Stimulated activated CD8-positive, alpha-beta memory T cell treated with anti-CD3 and anti-CD28 coated beads, Interleukin-7, amount 100 ng/mL, for 24 hours (primary cell): ENCODE measurements at places on chromosomes 4 and X.

DNA sequence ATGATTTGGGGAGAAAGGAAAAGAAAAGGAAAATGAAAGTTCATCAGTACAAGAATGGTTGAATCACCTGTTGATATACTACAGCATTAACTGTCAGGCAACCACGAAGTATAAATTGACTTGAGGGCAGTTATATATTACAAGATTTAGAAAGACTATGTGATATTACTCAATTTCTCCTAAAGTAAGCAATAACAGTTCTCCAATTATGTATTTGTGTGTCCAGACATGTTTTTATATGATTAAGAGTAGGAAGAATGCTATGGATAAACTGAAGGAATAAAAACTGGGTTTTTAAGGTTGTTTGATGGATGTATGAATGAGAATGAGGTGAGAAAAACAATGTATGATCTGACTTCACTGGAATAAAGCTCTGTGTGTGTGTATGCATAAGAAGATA is 2234.4 kb downstream of the ARAP2 start:
- DNase-seq = no peak

GRCh38 chr4:136862653-136863052 is 669.6 kb downstream of the PCDH18 start:
- no peak for DNase-seq

DNA sequence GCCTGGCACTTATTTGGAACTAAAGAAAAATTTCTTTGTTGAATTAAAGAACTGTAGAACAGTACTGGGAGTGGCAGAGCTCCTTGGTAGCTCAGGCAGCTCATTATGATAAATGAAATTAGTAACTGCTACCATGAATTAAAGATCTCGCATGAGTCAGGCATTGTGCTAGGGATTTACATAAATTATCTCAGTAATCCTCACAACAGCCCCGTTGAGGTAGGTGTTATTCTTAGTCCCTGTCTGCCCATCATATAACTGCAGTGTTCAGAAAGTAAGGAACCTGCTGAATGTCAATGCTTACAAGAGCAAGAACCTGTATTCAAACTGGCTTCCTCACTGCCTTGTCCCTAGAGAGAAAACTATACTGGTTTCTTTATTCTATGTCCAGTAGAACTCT is 108.3 kb downstream of the NLGN4X start:
- DNase-seq = no peak

- DNase-seq = no peak
These were observed 4.3 kb downstream of the BANK1 start for GRCh38 chr4:101794806-101795205.

- DNase-seq = no peak
These were observed 43.1 kb downstream of the DDIT4L start for GRCh38 chr4:100147198-100147597.

- DNase-seq = no peak
These were observed 106.2 kb downstream of the FAM9B start for GRCh38 chrX:8927701-8928100.

- DNase-seq = no peak
These were observed 1.6 kb downstream of the SCARB2 start for GRCh38 chr4:76211769-76212708.

GRCh38 chr4:13633671-13634070 is 6.1 kb upstream of the BOD1L1 start:
- DNase-seq = no peak

DNA sequence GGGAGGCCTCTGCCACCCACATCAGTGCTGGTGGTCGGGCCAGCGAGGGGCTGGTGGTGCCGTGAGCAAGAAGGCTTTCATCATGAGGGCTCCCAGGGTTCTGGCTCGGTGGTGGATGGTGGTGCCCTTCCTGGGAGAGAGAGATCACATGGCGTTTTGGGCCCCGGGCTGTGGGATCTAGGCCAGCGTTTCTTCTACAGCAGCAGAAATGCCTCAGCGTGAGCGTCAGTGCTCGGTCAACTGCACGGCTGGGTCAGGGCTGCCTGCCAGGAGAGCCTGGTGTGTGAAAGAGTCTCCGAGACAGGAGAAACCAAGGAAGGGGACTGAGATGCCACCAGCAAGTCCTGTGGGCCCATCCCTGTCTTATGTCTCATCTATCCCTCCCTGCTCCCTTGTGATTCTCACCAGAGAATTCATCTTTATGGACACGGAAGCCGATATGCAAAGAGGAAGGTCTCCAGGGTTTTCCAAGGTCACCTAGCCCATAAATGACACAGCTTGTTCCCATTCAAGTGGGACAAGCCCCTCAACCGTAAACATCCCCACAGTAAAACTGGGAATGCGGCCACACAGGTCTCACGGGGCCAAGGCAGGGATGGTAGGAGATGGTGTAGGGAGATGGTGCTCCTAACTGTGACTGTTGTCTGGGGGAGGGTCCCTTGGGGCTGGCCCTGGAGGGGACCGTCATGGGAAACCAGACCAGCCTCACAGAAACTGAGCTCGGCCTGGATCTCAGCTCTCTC is 99.2 kb downstream of the SORCS2 start:
- DNase-seq = no peak

- no peak for DNase-seq
These were observed 1.6 kb downstream of the SCML1 start for GRCh38 chrX:17738737-17739535.

- DNase-seq = no peak
These were observed 31.6 kb upstream of the PPP1R2C start for GRCh38 chrX:42809569-42809968.

DNA sequence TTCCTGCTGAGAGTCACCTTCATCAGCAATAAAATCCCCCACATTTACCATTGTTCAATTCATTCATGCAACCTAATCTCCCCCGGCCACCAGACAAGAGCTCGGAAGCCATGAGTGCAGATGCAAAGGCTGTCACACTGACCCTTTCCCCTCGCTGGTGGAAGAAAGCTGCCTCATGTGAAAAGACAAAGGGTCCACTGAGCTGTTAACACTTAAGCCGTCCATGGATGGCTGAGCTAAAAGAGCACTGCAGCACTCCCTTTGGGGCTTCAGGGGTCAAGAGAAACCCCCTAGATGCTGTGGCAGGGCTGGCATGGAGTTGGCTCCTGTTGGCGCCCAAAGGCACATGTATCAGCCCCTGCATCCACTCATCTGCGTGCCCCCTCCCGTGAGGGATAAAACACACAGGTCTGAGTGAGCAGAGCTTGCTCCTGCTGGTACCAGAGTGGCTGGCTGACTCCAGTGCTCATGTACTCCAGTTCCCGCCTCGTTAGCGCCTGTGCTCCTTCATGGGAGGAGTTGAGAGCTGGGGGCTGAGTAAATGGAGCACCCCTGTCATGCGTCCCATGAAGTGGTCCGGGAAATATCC is 216.5 kb downstream of the PDHA2 start:
- no peak for DNase-seq

DNA sequence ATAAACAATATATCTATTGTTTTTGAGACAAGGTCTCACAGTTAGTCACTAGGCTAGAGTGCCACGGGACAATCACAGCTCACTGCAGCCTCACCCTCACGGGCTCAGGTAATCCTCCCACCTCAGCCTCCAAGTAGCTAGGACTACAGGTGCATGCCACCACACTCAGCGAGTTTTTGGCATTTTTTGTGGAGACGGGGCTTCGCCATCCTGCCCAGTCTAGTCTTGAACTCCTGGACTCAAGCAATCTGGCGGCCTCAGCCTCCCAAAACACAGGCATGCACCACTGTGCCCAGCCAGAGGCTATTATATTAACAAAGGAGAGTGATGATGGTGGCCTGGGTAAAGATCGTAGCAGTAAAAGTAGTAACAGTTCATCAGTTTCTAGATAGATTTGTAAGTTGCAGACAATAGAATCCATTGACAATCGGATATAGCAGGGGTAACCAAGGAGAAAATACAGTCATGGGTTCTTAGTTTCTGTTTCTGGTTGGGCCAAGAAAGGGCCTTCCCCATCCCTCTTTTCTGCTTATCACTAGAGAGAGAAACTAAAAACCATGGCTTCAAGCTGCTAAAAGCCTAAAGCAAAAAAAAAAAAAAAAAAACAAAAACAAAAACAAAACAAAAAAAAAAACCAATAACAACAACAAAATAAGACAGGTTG is 60.6 kb downstream of the ANXA10 start:
- no peak for DNase-seq

DNA sequence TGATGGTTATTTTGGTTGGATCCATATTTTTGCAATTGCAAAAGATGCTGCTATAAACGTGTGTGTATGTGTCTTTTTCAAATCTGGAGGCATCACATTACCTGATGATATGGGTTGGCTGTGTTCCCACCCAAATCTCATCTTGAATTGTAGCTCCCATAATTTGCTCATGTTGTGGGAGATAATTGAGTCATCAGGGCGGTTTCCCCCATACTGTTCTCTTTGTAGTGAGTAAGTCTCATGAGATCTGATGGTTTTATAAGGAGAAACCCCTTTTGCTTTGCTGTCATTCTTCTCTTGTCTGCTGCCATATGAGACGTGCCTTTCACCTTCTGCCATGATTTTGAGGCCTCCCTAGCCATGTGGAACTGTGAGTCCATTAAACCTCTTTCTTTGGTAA is 33.4 kb downstream of the APOOL start:
- DNase-seq = no peak

DNA sequence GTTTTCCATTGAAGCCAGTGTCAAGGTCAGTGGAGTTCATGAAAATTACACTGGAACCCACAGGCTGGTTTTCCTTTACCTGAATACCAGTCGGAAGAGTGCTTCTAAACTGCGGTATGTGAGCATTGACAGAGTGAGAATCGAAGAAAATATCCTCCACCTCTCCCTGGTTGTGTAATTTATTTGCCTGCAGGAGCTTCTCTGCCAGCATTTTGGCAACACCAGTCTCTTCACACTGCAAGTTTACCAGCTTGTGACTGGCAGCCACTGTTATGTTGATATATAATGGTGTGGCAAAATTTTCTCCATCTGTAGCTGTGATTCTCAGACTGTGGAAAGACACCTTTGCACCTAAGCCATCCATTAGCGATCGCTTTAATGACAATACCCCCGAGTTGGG is 16.1 kb downstream of the FAT1 start:
- DNase-seq = no peak

- no peak for DNase-seq
These were observed 106.2 kb downstream of the SMIM20 start for GRCh38 chr4:26020083-26020668.

- no peak for DNase-seq
These were observed 32.9 kb downstream of the HTT-AS start for GRCh38 chr4:3041192-3042142.

- no peak for DNase-seq
These were observed 94.2 kb downstream of the TENM3 start for GRCh38 chr4:182337366-182337765.

DNA sequence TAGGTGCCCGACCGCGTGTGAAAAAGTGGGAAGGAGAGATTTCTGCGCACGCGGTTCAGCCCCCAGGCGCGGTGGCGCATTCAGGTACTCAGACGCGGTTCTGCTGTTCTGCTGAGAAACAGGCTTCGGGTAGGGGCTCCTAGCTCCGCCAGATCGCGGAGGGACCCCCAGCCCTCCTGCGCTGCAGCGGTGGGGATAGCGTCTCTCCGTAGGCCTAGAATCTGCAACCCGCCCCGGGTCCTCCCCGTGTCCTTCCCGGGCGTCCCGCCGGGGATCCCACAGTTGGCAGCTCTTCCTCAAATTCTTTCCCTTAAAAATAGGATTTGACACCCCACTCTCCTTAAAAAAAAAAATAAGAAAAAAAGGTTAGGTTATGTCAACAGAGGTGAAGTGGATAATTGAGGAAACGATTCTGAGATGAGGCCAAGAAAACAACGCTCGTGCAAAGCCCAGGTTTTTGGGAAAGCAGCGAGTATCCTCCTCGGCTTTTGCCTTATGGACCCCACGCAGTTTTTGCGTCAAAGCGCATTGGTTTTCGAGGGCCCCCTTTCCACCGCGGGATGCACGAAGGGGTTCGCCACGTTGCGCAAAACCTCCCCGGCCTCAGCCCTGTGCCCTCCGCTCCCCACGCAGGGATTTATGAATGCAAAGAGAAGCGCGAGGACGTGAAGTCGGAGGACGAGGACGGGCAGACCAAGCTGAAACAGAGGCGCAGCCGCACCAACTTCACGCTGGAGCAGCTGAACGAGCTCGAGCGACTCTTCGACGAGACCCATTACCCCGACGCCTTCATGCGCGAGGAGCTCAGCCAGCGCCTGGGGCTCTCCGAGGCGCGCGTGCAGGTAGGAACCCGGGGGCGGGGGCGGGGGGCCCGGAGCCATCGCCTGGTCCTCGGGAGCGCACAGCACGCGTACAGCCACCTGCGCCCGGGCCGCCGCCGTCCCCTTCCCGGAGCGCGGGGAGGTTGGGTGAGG is 3.7 kb downstream of the SHOX start:
- DNase-seq = no peak

DNA sequence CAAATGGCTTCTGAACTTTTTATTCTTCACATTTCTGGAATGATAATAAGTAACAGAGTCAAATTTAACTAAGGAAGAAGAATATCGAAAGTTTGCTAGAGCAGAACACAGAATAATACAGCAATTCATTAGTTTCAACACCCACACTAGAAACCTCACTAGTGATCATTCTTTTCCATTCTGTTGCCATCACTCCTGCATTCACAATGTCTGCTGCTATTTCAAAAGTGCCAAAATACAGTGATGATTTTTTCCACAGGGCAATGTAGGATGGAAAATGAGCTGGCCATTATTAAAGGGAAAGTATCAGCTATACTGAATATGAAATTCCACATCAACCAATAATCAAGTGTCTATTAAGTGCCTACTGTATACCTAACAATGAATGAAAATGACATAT is 186.7 kb downstream of the USP46 start:
- DNase-seq = no peak

GRCh38 chr4:185307136-185307950 is 88.4 kb downstream of the LRP2BP start:
- DNase-seq = no peak

DNA sequence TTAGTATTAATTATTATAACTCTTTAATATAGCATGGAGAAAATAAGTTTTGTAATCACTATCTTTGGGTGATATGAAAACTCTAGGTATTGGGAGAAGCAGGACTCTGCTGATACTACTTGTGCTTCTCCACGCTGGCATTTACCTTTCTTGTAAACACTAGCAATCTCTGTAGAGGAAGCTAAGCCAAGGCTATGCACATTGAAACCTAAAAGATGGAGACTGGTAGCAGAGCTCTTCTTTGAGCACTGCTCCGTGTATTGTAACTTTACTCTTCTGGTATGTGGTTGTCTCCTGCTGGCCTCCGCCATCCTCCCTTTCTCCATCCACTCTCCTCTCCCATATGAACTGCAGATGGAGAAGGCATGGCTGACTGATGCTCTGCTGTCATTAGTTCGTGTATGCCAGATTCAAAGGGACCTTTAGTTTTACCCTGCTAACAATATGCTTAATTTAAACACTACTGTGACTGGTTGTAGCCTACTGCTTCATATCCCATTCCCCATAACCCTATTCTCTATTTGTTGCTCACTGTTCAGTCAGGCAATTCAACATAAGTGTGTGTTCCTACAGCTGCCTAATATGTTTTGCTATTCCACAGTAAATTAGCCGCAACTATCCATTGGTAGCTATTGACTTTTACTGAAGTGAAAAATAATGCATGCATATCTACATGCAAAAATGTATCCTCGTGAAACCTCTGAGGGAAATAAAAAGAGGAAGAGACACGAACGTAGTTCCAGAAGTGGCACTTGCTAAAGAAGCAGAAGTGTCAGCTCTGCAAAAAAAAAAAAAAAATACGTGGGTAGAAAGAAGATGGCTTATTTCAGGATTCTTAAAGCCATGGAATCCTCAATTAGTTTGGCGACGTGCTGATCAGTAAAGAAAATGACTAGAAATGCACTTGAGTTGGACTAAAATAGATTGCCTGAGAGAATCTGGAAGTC is 55.6 kb upstream of the CCSER1 start:
- no peak for DNase-seq
